ENCODE measurements at places on chromosomes 12 and 14.
A peak's percentile ranks its signal among the peaks of the same experiment; 100 is the strongest.

GRCh38 chr14:101202627-101203404 lies 299.3 kb upstream of the RTL1 start:
- no peak for DNase-seq

- peak; percentile 59 for DNase-seq
These were observed 638.3 kb upstream of the TMEM132C start for GRCh38 chr12:127628645-127629044.

DNA sequence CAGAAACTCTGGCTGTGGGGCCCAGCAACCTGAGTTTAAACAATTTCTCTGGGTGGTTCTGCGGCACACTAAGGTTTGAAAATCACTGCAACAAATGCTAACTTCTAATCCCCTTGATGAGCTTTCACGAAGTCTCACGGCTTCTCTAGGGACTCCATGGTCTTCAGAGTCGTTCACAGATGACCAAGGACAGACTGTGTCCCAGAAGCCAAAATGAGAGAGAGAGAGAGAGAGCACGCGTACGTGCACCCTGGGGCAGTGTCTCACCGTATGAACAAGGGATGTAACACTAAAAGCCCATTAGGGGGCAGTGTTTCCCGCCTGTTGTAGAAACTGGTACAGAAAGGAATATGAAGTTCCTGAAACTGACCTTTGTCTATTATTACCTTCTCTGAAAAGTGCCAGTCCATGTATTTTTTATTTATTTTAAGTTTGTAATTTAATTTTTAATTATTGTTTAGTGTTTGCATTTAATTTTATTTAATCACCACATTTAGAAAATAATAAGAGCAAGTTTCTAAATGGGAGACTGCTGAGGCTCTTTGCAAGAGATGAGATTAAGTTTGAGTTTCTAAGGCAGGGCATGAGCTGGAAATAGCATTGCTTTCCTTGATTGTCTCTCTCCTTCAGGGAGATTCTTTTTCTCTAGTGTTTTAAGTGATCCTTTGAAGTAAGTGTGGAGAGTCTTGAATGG lies 3.4 kb downstream of the APOLD1 start:
- DNase-seq: peak; percentile 49

GRCh38 chr14:98146416-98146815 lies 1125.6 kb downstream of the BCL11B start:
- no peak for DNase-seq

GRCh38 chr12:15982071-15982470 lies 70.9 kb downstream of the DERA start:
- DNase-seq: no peak

- no peak for DNase-seq
These were observed 7.0 kb downstream of the NKX2-1 start for GRCh38 chr14:36513012-36513420.

All from fibroblast of skin of left biceps (primary cell).